Right ventricle myocardium superior (tissue), 1 donor: ENCODE measurements at places on chromosomes 16 and 17. TPM values are rescaled to one million over a fixed set of nuclear protein-coding genes. Genes with fewer than 3 reads are reported as not detected.

Gene TNFRSF13B
- not detected for total RNA-seq

Gene UTS2R
- 0.81 TPM for total RNA-seq

Gene UMOD
- total RNA-seq, result not detected

Gene KRTAP16-1
- total RNA-seq, result not detected

Gene VMP1
- total RNA-seq, result 49.4 TPM

DNA sequence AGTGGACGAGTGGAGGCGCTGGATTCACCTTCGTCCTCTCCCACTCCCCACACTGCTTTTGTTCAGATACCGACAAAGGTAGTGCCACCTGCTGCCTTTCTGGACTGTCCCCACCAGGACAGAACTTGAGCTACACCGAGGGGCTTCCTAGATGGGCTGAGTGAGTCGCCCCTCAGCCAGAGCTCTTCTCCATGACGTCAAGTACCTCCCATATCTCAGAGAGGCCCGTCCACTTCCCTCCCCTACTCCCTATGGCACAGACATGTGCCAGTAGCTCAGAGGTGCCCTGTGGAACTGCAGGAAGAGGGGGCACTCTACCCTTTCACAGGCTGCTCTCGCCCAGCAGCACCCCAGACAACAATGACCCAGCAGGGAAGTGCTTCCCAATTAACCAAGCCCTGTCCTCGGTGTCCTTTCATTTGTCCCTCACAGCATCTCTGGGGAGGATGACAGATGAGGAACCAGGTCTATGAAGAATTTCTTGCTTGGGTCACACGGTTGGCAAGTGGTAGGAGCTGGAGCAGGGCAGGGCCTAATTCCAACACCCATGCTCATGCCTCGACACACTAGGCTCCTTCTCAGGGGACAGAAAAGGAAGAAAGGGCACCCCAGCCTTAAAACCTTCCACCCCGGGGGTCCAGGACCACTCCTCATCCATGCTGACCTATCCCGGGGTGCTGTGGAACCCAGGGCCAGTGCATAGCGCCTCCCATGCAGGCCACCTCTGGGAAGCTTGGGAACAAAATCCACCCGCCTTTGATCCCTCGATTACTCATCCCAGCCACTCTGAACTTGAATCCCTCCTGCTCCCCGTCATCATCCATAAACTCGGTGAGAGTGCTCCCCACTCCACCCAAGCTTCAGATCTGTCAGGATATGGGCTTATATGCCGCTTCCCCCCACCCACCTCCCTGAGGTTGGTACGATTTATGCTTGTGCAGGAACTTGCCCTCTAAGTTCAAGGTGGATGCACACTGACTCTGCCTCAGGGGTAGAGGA is 51.7 kb downstream of the WNT3 start:
- no peak for DNase-seq

- DNase-seq, result no peak
These were observed 79.6 kb downstream of the PGS1 start for GRCh38 chr17:78458091-78458490.

DNA sequence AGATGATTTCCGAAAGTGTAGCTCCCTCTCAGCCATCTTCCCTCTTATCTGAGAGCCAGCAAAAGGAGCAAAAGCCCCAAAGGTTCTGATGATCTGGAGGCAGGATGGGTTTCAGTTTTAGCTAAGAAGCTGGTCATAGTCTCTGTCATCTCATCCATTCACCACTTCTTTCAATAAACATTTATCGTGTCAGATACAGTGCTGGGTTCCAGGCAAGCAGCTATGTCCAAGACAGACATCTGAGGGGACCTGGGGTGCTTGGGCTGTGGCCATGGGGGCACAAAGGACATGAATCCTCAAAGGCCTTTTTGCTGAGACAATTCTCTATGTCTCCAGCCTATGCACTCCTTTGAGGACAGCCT is 1.0 kb upstream of the ETV4 start:
- DNase-seq, result no peak

- no peak for DNase-seq
These were observed 389.5 kb downstream of the SLC39A11 start for GRCh38 chr17:72702998-72703397.

- DNase-seq, result no peak
These were observed 6.5 kb downstream of the SLC5A11 start for GRCh38 chr16:24852281-24852721.

GRCh38 chr16:51573191-51573590 is 422.1 kb upstream of the SALL1 start:
- DNase-seq, result no peak

DNA sequence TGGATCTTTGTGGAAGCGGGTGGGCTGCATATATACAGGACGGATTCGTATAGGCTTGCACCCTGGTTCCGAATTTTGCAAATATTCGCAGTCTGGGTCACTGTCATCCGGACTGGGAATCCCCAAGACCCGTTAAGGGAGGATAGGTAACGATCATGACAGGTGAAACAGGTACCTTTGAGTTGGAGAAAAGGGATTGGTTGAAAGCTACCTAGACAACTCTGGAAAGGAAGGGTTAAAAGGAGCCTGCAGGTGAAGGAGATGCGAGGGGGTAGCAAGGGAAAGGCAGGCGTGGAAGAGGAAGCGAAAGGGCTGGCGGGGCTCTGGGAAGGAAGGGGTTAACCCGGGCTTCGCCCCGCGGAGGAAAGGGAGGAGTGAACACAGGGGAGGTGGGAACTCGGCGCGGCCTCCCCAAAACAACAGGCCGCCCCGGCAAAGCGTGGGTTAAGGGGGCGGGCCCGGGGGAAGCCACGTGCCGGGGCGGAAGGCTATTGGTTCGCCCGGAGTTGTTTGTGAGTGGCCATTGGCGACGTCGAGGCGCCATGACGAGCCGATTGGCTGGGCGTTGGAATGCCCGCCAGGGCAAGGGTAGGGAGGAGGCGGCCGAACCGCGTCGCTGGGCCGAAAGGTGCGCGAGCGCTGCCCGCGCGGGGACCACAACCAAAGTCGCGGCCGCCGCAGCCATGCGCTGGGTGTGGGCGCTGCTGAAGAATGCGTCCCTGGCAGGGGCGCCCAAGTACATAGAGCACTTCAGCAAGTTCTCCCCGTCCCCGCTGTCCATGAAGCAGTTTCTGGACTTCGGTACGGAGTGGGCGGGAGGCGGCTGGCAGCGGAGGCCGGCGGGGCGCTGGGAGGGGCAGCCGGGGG is at the start of gene PDK2:
PDK2 (plus strand) TSS at position 599 of the 867 bp plus-strand sequence; CDS start at position 684, 85 bp downstream.
- DNase-seq, result peak; percentile 98

DNA sequence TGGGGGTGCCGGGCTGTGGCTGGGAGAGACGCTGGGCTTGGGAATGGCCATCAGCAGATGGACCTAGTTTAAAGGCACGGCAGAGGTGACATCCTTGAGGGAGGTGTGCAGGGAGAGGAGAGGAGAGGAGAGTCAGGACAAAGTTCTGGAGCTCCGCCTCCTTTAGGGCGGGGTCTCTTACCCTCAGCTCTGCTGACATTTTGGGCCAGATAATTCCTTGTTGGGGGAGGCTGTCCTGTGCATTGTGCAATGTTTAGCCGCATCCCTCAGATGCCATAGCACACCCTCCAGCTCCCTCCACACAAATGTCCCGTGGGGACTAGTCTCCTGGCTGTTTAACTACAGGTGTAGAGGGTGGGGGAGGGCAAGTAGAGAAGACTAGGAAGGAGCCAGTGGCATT is 48.3 kb downstream of the ARHGAP23 start:
- peak; percentile 35 for DNase-seq

GRCh38 chr17:17766077-17766743 is 70.6 kb downstream of the SREBF1 start:
- DNase-seq, result no peak

DNA sequence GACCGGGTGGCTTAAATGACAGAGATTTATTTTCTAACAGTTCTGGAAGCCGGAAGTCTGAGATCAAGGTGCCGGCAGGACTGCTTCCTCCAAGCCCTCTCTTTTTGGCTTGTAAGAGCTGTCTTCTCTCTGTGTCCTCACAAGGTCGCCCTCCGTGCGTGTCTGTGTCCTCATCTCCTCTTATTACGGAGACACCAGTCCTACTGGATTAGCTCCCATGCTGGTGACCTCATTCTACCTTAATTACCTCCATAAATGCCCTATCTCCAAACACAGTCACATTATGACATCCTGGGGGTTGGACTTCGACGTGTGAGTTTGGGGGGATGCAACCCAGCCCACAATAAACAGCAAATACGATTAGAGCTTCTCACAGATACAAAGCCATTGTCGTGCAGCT is 161.5 kb downstream of the FOXL1 start:
- DNase-seq, result no peak

- no peak for DNase-seq
These were observed 11.1 kb downstream of the BAHCC1 start for GRCh38 chr17:81406117-81406953.

DNA sequence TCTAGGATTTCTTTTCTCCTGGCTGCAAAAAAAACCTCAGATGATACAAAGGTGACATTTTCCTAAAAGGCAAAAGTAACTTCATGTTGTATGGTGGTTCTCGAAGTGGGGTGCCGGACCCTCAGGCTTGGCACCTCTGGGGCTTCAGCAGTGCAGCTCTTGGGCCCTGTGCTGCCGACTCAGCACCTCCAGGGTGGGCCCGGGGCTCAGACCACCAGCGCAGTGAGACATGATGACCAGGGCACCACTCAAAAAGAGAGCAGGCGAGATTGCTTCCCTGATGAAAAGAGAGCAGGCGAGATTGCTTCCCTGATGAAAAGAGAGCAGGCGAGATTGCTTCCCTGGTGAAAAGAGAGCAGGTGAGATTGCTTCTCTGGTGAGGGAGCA is 98.7 kb upstream of the ZNF750 start:
- peak; percentile 17 for DNase-seq

DNA sequence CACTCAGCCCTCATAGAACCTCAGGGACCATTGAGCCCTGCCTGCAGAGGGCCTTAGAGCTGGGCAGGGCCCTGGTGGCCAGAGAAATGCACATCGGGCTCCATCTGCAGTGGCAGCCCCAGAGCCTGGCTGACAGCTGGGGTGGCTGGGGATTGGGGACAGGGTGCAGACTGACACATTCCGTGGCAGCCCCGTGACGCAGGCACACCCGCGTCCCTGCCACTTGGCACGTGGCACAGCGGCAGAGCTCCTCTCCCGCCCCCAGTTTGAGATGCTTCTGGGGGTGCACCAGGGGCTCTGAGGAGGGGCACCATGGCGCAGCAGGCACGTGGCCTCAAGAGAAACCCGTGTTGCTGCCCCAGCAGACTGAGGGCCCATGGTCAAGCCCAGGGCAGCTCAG is 2.2 kb downstream of the FBXL16 start:
- DNase-seq, result no peak

DNA sequence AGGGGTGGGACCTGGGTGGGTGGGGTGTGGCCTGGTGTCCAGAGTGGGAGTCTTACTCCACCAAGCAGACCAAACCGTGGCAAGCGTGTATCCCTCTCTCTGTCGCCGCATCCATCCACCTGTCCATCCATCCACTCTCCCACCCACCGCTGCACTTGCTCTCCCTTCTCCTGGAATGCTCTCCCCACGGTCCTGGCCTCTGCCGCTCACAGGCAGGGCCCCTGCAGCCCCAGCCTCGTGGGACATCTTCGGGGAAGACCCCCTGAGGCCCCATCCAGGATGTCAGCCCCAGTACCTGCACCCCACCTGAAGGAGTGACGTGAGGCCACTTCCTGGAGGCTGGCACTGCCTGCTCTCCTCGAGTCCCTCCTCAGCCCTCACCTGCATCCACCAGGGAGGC is 189.5 kb upstream of the GSE1 start:
- DNase-seq, result peak; percentile 25

- DNase-seq, result no peak
These were observed 9.6 kb upstream of the MAPK3 start for GRCh38 chr16:30132591-30132990.

DNA sequence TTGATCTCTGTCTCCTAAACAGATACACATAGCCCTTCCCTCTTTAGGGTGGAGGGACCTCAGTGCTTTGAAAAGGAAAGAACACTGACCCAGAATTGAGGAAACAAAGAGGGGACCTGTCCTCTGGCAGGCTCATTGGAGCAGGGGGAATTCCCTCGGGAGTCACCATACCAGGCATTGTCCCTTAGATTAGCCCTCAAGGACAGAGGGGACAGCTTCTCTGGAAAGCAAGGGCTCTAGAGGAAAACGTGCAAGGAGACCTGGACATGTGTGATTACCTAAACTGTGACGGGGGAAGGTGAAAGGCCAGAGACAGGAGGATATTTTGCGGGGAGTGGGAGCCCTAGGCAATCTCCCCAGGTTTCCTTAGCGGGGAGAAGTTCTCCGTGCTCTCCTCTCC is 7.6 kb upstream of the FZD2 start:
- DNase-seq, result no peak

- no peak for DNase-seq
These were observed 33.1 kb downstream of the PMP22 start for GRCh38 chr17:15231851-15232516.

DNA sequence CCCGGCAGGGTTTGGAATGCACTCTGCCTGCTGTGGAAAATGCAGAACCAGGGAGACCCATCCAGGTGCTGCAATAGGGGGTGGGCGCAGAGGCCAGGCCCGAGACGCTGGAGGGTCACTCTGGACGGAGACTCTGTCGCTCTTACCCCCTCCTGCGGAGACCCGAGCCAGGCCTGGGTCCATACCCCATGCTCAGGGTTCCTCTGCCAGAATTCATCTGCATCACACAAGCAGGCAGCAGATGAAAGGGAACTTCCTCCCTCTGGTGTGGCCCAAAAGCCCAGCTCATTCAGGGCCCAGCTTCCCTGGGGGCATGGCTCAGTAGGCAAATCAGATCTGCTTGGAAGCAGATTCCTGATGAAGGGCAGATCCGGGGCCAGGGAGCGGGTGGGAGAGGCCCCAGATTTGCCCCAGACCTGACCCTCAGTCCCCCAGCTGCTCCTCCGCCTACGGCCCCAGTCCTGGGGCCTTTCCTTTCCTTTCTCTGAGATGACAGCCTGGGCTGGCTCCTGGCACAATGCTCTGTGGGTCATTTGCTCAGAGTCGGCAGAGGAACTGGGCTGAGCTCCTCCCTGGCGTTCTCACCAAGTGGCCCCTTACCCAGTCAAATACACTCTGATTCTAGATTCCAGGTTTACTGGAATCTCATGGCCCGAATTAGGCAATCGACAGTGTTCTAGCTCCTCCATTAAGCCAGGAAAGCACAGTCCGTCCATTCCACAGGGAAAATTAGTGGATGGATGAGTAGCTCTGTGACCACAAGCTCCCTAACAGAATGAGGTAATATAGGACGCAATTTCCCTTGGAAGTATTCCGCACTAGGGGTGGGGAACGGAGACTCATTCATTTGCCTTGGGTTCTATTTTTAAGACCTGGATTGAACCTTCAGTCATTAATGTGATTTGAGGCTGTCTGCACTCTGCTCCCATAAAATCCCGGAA is 19.1 kb upstream of the RASD1 start:
- peak; percentile 35 for DNase-seq

GRCh38 chr16:86371083-86371803 is 139.1 kb upstream of the FOXF1 start:
- no peak for DNase-seq

GRCh38 chr17:41510251-41511065 is 5.0 kb upstream of the KRT13 start:
- no peak for DNase-seq

- no peak for DNase-seq
These were observed 3.7 kb downstream of the TNS4 start for GRCh38 chr17:40497695-40498094.

GRCh38 chr17:66491665-66492064 is 189.3 kb downstream of the PRKCA start:
- no peak for DNase-seq

GRCh38 chr17:64028874-64029464 is 8.5 kb upstream of the ICAM2 start:
- DNase-seq, result peak; percentile 63

GRCh38 chr16:70437017-70437581 is 1.8 kb downstream of the ST3GAL2 start:
- DNase-seq, result no peak
